DMS 273 treated with DMSO at 0.1 percent for 48 hours (cell line): ENCODE measurements at places on chromosomes 4 and X.
A peak's percentile ranks its signal among the peaks of the same experiment; 100 is the strongest.

DNA sequence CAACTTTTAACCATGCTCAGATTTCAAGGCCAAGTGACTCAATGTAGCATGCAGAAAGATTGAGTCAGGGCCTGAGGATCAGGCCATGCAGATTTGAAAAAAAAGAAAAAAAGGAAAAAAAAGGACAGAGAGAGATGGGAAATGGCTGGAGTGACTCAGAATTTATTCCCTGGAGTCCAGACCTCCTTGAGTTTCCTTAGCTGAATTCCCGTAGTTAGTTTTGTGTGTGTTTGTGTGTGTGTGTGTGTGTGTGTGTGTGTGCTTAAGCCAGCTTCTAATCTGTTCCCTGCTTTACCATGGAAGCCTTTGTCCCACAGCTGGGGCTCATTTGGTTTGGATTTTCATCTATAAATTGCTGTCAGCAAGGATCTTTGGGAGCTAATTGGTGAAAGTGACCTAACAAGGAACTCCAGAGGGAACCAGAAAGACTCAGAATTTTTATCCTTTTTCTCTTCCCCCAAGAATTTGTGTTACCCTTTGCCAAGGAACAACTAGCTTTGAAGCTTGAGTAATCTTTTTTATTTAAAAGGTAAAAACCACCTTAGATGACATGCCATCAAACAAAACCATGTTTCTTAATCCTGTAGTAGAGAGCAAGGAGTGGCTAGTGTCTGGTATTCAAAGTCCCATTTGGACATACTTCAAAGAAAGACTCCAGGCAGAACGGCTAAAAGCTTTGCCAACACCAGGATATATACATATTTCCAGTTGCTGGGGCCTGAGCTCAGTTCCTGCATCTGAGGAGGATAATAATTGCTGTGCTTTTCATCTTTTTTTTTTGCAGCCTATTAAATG, 109.0 kb upstream of the DDIT4L start:
- DNase-seq = no peak

DNA sequence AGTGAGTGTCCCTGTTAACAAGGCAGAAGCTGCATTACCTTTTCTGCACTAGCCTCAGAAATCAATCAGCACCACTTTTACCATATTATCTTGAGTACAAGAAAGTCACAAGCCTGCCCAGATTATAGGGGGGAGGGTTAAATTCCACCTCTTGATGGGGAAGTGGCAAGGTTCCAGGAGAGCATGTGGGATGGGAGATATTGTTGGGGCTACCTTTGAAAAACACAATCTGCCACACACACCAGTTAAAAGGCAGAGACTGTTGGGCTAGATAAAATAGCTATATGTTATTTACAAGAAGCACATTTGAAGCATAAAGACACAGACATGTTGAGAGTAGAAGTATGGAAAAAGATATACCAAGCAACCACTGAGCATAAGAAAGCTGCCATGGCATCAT, 6.6 kb upstream of the AVPR2 start:
- DNase-seq = peak; percentile 86

DNA sequence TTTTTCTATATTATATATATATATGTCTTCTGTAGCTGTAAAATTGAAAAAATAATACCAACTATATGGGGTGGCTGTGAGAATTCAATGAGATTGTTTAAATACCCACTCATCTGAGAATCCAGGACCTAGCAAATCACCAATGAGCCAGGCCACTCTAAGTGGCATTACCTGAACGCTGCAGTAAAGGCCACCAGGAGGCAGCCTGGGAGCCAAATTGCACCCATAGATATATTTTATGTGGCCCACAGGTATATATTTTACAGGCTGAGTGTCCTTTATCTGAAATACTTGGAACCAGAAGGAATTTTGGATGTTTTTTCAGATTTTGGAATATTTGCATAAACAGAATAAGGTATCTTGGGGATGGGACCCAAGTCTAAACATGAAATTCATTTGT, 58.2 kb upstream of the C4orf50 start:
- DNase-seq = no peak

GRCh38 chr4:158006990-158007389, 165.8 kb downstream of the GASK1B start:
- no peak for DNase-seq

- no peak for DNase-seq
Observed at GRCh38 chr4:103137446-103137827, 37.8 kb upstream of the BDH2 start.

DNA sequence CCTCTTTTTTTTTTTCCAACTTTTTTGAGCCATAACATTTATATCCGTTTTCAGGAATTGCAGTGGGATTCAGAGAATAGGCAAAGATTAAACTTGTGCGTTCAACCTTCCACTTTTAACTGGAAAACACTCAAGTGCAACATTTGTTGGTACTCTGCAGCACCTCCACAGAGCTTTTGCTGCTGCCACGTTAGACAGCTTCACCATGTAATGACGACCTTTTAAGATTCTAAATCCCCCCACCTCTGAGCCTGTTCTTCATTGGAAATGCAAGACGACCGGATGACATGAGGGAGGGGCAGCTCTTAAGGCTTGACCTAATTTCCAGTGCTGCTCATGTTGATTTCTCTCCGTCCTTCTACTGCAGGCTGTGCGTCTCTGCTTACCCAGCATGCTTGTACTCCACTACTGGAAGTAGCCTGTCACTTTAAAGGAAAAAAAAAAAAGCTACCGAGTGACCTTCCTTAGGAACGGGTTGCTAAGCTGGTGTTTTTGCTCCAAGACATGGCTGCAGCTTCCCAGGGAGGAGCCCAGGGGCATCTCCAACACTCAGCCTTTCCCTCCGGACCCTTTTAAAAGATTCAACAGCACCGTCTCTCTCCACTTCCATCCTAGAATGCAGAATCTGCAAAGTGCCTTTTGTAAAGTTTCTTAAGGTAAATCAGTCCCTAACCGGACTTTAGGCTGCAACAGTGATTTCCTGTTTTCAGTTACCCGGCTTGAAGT, at the start of gene CC2D2A:
CC2D2A (plus strand) TSS at position 481 of the 726 bp plus-strand sequence. CDS start 6,051 bp downstream, outside the sequence.
- DNase-seq = no peak

DNA sequence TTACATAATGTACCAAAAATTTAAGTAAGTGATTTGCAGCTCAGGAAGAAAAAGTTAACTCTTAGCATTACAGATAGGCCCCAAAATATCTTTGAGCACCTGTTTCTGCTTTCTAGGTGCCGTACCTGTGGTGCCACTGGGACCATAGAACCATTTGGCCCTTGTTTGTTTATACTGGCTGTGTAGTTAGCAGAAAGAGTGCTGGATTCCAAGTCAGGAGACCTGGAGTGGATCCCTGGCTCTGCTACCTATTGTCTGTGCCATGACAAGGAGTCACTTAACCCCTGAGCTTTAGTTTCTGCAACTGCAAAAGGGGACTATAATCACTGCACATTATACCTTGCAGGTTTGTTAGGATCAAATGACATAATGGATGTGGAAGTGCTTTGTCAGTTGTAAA, 137.8 kb upstream of the GPR101 start:
- DNase-seq = no peak

GRCh38 chr4:34066126-34066525, 2178.2 kb downstream of the ARAP2 start:
- no peak for DNase-seq

GRCh38 chrX:44935640-44936039, 62.7 kb downstream of the KDM6A start:
- DNase-seq = no peak

DNA sequence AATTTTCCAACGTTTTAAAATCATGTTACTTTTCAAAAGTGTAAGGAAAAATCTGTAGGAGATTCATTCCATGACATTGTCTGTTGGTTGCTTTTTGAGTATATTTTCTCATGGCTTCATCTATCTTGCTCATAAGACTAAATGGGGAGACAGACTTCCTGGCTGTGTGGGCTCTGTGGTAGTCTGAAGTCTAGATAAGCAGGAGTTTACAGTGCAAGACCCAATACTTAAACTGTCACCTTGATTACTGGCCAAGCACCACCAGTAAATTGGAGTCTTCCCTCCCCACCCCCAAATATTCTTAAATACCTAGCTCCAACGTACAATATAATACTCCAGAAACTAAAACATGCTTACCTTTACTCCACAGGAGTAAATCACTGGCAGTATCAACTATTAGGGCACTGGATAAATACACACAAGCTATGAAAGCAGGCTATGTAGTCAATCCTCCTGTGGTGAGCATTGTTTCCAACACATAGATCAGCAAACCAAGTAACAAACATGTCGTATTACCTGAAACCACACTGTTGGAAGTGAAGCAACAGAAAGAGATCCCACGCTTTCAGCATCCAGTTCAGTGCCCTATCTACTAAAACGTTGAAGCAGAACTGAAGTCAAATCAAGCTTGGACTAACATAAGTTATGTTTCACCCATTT, 6.2 kb downstream of the HNRNPD start:
- no peak for DNase-seq
